T-cell (primary cell): ENCODE measurements at places on chromosomes 5 and 9. TPM values are rescaled to one million over a fixed set of nuclear protein-coding genes. Genes with fewer than 3 reads are reported as not detected.

- no peak for DNase-seq
These were observed 311.3 kb downstream of the GADD45G start for GRCh38 chr9:89916001-89916597.

Gene FBP2
- total RNA-seq, result not detected

GRCh38 chr5:34626036-34626435, 30.1 kb upstream of the RAI14 start:
- DNase-seq, result no peak

DNA sequence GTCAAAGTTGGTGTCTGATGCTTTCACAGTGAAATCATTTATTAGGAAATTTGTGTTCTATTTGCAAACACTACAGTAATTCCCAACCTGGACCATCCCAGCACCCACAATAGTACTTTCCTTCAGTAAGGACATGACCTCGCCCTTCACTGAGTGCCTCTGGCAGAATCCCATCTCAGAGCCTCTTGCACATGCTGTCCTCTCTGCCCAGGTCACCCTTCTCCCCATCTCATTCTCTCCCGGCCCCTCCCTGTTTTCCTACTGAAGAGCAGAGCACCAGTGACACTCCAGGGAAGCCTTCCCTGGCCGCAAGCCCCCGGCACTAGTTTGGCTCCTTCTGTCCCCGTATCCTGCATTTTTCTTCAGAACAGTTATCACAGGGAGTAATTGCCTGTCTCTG, 220.4 kb downstream of the MAPKAP1 start:
- DNase-seq, result no peak

GRCh38 chr9:132023419-132024180, 56.1 kb downstream of the MED27 start:
- DNase-seq, result no peak

Gene MXD3
- 13.9 TPM for total RNA-seq

Gene MEGF10
- 0.06 TPM for total RNA-seq

- no peak for DNase-seq
These were observed 116.7 kb downstream of the WDR70 start for GRCh38 chr5:37495668-37496347.

Gene PROB1
- total RNA-seq, result 1.7 TPM

GRCh38 chr5:9324348-9325077, 221.4 kb downstream of the SEMA5A start:
- no peak for DNase-seq

Gene OR2Y1
- not detected for total RNA-seq

DNA sequence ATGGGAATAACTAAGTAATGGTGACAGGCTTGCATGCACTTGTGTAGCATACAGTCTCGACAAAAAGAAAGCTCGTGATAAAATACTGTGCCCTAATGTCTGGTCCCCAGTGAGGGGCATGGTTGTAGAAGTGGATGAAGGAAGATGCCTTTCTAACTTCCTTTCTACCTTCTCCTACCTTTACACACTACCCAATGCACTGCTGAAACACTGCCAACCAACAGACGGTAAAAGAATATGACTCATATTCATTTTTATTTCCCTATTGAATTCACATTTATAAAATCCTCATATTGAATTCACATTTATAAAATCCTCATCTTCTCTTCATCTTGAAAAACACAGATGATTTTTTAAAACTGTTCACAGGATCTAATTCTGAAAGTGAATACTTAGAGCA, 223.0 kb downstream of the PJA2 start:
- DNase-seq, result no peak

- no peak for DNase-seq
These were observed 15.2 kb upstream of the TAL2 start for GRCh38 chr9:105646879-105647594.
